ENCODE measurements at places on chromosomes 4 and X.

- no peak for DNase-seq
Measured at GRCh38 chr4:56857601-56858309, 36.3 kb upstream of the SPINK2 start.

DNA sequence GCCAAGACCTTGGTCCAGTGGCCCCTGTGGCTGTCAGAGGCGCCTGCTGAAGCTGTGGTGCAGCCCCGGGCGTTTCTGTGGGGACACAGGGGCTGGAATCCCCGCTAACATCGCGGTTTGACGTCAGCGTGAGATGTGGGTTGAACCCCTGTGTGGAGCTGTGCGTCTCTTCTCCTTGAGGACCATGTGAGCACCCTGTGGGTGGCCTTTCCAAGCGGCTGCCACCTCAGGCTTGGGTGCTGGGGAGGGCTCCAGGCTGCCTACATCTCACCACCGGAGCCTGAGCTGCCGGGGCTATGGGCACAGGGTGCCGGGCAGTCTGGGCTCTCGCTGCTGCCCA lies 27.7 kb downstream of the UVSSA start:
- DNase-seq: no peak

DNA sequence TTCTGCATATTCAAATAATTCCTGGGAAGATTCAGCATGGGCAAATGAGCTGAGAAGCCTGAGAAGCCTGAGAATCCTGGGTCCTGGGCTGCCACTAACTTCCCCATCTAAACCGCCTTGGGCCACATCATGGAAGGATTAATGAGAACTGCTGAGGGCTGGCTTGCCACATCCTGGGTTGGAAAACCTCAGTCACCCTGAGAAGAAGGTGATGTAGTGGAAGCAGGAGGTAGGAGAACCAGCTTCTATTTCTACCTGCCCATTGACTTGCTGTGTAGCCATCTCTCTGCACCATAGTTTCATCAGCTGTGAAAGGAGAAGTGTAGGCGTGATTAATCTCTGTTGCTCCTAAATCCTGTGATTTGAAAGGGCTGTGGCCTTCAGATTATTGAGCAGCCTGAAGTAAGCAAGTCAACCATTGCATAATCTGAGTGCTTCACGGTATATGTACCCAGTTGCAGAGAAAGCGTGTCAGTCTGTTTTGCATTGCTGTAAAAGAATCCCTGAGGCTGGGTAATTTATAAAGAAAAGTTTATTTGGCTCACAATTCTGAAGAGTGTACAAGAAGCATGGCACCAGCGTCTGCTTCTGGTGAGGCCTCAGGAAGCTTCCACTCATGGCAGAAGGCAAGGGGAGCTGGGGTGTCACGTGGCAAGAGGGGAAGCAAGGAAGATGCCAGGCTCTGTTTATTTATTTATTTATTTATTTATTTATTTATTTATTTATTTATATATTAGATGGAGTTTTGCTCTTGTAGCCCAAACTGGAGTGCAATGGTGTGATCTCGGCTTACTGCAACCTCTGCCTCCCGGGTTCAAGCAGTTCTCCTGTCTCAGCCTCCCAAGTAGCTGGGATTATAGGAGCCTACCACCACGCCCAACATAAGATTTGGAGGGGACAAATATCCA lies 140.9 kb upstream of the ATP6AP2 start:
- no peak for DNase-seq

DNA sequence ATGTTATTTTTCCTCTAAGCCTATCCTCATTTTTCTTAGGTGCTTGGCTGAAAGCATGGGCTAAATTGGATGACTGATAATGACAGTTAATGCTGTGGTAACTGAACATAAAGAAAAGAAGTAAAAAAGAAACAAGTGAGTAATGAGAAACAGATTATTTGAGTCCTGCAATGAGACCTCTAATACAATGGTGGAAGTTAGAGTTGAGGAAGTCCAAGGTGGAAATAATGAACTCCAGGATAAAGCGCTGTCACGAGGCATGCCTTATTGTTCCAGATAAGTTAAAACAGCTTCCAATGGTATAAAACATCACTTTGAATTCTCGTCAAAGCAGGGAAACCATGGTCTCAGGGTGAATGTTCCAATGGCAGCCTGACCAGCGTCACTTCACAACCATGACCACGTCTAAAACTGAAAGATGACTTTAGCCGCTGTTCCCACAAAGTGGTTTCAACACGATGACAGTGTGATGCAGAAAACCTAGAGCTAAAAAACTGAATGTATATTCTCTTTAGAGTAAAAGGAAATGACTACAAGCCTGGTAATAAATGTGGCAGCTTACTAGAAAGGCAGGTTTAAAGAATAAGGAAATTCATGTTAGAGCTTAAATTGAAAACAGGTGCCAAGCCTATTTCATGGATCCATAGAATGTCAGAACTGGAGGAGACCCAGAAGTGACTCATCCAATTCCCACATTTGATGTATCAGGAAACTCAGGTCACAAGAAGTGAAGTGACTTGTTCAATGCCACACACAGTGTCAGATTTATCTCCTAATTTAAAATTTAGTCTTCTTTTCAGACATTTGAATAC lies 202.6 kb upstream of the GYPA start:
- no peak for DNase-seq

GRCh38 chrX:123983240-123983639 lies 21.7 kb downstream of the STAG2 start:
- DNase-seq: no peak

DNA sequence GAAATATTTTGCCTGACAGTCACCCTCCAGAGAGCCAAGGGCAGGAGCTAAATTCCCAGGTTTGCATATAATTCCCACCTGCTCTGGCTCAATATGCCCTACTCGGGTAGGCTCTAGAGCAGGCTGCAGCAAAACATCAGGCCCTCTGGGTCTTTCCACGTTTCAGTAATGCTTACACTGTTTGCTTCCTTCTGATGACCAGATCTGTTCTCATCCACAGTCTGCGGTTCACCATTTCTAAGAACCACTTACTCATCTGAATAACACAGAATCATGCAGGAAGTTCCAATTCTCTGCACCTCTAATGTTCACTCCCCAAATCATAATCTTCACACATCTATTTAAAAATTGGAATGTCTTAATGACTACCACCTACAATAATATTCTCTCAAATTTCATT lies 141.4 kb downstream of the PPP3CA start:
- no peak for DNase-seq

DNA sequence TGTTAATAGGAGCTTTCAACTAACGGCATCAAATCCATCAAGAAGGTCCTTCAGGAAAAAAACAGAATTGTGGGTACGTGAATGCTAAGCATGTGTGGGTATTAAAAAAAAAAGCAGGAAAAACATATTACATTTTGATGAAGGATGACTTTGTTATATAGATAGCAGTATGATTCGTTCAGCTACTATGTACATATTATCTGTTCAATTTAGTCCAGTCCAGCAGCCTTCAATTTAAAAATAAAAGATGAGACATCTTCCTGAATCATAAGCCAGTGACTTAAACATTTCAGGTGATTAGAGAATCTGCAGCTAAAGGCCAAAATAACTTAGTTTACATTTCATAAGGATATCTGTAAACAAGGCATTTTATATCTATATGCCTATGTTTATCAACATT lies 63.4 kb downstream of the LCORL start:
- no peak for DNase-seq

DNA sequence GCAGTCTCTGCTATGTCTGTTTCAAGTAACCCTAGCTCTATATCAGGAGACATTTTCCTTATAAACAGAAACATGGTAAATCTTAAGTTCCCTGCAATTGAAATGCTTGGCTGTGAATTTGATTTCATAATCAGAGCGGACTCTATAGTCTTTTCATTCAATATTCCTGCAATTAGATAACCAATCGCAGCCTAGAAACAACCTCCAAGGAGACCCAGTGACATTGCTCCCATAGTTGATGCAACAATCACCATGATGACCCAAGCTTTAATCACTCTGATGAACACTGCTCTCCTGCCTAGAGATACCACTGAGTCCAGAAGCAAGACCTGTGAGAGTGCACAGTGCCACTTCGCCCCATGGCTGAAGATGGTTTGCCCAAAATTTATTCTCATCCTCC lies at the start of gene CABS1:
CABS1 (plus strand) TSS at position 301 of the 400 bp plus-strand sequence; CDS start at position 360, 59 bp downstream.
- no peak for DNase-seq

GRCh38 chrX:21744060-21744459 lies 13.9 kb downstream of the SMPX start:
- no peak for DNase-seq

Measured in cortex of kidney (tissue), 1 donor.